ENCODE measurements at places on chromosomes 5 and 9.

- DNase-seq = no peak
Measured at GRCh38 chr9:106019039-106019680, 324.8 kb downstream of the TMEM38B start.

DNA sequence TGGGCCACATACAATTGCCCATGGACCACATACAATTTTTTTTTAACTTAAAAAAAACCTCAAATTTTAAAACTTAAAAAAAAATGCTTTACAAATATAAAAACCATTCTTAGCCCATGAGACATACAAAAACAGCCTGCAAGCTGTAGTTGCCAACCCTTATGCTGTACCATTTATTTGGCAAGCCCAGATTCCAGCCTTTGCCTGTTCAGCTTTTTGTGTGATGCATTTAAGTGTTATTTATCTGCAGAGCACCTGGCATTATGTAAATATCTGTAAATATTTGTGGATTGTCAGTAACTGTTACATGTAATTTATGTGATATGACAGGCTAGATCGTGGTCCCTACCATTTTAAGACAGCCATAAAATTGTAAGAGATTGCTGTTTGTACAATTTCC, 32.6 kb downstream of the HEXB start:
- DNase-seq = no peak

DNA sequence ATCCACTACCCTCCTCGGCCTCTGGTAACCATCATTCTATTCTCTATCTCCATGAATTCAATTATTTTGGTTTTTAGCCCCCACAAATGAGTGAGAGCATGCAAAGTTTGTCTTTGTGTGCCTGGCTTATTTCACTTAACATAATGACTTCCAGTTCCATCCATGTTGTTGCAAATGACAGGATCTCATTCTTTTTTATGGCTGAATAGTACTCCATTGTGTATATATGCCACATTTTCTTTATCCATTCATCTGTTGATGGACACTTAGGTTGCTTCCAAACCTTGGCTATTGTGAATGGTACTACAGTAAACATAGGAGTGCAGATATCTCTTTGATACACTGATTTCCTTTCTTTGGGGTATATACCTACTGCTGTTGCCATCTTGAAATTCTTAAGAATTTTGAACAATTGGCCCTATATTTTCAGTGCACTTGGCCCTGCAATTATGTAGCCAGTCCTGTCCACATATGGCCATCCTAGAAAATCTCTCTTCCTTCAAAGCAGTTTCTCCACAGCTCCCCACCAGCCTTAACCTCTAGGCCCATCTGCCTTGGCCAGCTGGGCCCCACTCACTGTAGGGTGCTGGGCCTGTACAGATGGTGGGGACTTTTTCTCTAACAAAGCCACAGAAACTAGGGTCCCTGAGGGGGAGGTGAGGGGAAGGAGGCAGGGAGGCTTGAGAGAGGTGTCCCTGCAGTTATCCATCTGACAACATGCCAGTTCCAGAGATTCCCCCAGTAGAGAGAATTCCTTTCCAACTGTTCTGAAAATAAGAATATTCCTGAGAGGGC, 81.9 kb upstream of the LHFPL2 start:
- DNase-seq = no peak

- no peak for DNase-seq
Measured at GRCh38 chr9:88710449-88710848, 175.5 kb downstream of the NXNL2 start.

DNA sequence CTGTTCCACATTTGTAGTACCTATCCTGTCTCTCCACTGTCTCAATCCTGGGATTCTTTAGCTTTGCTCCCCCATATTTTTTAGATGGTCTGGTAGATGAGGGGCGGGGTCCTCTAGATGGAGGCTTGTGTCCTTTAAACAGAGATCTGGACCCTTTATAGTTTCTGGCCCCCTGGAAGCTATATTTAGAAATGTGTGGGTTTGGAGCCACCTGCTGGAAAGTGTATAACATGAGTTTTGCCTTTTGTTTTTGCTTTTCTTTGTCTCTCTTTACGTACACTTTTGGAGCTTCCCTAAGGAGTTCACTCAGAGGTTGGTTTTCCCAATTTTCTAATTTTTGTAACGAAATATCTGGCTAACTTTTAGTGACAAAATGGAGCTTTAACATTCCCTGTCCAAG, 110.7 kb downstream of the CFAP95 start:
- no peak for DNase-seq

- no peak for DNase-seq
Measured at GRCh38 chr9:92769990-92770359, 5.3 kb upstream of the BICD2 start.

DNA sequence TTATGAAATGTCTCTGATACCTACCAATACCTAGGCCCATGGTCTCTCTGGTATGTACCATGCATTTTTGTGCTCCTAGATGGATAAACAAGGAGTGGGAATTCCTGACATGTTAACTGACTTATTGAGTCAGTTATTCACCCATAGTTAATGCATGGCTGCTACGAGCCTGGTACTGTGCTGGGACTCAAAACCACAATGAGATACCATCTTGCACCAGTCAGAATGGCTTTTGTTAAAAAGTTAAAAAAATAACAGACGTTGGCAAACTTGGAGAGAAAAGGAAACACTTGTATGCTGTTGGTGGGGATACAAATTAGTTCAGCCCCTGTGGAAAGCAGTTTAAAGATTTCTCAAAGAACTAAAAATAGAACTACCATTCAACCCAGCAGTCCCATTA, 293.8 kb downstream of the OSTF1 start:
- DNase-seq = no peak

GRCh38 chr9:34590381-34591247, 1.1 kb upstream of the CNTFR start:
- DNase-seq = no peak

- DNase-seq = no peak
Measured at GRCh38 chr5:107278774-107279173, 392.0 kb downstream of the EFNA5 start.

GRCh38 chr9:81636255-81636599, 53.1 kb downstream of the TLE1 start:
- DNase-seq = no peak

- DNase-seq = peak; percentile 3
Measured at GRCh38 chr5:142472306-142472951, 147.6 kb upstream of the SPRY4 start.

DNA sequence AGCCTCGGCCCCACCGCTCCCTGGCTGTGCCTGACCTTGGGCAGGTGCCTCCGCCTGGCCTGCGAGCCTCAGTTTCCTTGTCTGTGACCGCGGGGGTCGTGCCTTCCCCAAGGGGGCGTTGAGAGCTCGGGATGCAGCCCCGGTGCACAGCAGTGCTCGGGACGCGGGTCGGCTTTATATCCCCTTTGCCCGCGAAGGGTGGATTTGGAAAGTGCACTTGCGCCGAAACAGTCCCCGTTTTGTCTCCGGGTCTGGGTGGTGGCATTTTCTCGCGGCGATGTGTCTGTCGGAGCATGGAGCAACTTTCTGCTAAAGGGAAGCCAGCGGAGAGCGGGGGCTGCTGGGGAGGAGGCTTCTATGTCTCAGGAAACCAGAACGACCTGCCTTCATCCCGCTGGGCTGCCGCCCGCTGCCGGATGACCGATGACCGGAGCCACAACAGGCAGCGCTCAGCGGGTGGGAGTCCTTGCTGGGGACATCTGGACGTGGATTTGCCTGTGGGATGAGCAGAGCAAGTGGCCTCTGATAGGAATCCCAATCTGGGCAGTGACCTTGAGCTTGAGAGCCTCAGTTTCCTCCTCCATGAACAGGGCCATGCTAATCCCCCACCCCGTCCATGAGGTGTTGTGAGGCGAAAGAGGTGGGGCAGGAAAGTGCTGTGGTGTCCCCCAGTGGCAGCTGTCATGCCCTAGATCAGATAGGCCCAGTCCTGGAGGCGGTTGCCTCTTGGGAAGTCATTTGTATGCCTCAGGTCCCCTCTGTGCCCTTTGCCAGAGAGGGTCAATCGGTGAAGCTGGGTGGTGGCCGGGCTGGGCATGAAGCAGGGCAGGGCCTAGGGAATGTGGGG, 651 bp downstream of the HRH2 start:
- DNase-seq = no peak

DNA sequence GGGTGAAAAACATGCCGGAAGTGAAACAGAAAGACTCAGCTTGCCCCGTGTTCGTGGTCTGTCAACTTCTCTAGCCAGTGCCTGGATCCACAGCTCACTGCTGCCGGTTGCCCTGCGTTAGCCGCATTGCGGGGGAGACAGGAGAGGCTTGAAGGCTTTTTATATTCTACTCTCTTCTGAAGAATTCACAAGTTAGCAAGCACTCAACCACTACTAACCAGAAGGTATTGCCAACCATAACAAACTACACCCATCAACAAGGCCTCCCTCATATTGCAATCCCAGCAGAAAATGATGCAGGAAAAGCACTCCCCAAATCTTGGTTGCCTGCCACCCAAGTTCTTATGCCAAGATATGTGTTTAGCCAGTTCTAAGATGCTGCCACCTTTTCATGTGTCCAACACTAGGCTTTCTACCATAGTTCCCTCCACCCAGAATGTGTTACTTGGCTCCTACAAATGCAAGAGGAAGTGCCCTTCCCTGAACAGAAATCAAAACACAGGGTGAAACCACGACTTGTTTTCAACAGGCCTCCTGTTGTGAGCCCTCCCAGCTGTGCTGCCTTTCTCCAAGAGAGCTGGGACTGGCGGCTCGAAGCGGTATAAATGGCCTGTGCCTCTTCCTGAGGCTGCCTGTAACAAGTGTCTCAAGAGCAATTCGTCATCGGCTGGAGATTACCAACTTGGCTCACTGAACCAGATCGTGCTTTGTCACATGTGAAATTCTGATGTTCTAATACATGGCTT, 129.0 kb downstream of the SNX18 start:
- DNase-seq = peak; percentile 46

DNA sequence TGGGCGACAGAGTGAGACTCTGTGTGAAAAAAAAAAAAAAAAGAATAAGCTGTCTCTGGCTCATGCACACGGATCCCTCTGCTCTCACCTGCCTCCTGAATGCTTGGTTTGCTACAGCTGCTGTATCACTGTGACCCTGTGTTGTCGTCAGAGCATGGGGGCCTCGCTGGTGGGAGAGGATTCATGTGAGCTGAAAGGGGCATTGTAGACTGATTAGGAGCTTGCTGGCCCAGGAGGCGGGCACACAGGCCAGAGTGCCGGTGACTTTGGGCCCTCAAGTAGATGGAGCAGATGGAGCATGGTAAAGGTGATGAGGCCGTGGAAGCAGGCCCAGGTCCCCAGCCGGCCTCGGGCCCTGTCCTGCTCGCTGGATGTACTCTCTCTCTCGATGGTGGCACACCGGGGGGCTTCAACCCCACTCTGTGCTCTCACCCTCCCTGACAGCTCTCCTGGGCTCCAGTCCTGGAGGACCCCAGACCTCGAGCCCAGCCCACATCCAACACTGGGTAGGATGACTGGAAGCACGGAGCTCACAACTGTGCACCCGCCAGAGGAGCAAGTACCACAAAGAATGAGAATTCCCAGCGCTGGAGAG, 7.1 kb downstream of the FLT4 start:
- no peak for DNase-seq

DNA sequence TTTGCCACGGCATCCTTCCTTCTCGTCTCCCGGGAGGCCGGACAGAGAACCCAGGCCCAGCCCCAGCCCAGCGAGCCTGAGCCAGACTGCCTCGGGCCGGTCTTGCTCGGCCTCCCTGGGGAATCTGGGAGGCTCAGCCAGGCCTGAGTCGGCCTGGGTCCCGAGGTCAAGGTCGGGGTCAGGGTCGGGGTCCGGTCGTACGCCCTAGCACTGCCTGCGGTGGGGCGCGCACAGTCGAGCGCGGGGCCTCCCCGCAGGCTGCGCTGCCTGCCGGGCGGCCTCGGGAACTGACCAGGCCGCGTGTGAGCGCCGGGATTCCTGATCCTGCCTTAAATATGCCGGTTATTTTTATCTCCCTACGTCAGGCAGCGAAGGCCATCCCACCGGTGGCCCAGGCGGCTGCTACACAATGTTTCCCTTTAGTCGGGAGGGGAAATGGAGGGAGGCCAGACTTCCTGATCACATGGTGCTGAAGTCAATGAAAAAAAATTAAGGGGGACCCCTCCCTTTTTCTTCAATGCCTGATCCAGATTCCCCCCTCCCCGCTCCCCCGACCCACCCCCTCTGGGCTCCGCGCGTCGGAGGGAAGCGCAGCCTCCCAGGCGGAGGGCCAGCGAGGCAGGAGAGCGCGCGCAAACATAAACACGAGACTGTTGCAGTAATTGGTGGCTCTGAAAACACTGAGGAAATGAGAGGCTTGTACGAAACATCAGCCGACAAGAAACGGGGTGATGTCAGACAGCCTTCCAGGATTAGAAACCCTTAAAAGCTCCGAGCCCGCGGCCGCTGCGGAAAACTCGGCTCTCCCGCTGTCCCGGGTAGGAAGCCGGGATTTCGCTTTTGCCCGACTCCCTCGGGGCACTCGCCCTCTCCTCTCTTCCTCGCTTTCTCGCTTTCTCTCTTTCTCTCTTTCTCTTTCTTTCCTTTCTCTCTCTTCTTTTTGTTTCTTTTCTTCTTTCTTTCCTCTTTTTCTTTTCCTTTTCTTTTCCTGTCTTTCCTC, 148.2 kb upstream of the KLF4 start:
- no peak for DNase-seq

DNA sequence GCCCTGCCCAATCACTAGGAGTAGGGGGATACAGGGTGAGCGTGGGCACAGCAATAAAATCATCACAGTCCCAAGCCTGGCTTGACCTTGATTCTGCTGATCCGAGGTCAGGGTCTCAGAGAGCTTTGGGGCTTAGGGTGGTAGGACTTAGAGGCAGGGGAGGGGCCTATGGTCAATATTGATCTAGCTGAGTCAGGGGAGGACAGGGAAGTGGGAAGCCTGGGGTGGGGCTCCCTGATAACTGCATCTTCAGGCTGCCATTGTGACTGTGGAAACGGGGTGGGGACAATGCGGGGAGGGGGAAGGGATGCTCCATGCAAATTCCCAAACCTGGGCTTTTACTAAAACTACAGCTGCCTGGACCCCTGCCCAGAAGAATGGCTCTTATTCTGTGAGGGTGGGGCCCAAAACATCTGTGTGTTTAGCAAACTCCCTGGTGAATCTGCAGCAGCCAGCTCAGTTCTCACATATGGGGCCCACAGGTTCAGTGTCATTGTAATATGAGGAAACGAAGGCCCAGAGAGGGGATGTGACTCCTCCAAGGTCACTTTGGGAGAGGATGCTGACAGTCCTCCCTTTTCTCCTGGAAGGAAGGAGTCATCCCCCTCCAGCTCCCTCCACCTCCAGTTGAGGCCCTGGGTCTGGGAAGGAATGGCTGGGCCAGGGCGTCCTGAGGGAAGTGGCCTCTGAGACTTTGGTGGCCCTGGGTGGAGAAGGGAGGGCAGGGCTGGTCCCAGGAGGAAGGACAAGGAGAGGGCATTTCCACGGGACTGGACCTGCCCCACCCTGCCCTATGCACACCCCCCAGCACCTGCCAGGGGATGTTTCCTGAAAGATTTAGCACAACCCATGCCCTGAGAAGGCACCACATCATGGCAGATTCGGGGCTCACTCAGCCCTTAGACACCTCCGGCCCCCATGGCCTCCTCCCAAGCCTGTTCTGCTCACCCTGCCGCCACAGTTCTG, 26.4 kb downstream of the SLC6A7 start:
- no peak for DNase-seq
